ENCODE measurements at places on chromosomes 3 and 15. TPM values are rescaled to one million over a fixed set of nuclear protein-coding genes. Genes with fewer than 3 reads are reported as not detected.

Gene NECTIN3
- total RNA-seq = 2.6 TPM

Gene PLA2G4E
- not detected for total RNA-seq

Gene DUOXA1
- total RNA-seq = not detected

Gene SCAANT1
- total RNA-seq = not detected

Gene KLHL40
- total RNA-seq = not detected

Gene IQSEC1
- total RNA-seq = 71.6 TPM
